ENCODE measurements at places on chromosomes 16 and 17.

GRCh38 chr16:65546353-65546791 lies 424.5 kb upstream of the CDH11 start:
- DNase-seq = no peak

DNA sequence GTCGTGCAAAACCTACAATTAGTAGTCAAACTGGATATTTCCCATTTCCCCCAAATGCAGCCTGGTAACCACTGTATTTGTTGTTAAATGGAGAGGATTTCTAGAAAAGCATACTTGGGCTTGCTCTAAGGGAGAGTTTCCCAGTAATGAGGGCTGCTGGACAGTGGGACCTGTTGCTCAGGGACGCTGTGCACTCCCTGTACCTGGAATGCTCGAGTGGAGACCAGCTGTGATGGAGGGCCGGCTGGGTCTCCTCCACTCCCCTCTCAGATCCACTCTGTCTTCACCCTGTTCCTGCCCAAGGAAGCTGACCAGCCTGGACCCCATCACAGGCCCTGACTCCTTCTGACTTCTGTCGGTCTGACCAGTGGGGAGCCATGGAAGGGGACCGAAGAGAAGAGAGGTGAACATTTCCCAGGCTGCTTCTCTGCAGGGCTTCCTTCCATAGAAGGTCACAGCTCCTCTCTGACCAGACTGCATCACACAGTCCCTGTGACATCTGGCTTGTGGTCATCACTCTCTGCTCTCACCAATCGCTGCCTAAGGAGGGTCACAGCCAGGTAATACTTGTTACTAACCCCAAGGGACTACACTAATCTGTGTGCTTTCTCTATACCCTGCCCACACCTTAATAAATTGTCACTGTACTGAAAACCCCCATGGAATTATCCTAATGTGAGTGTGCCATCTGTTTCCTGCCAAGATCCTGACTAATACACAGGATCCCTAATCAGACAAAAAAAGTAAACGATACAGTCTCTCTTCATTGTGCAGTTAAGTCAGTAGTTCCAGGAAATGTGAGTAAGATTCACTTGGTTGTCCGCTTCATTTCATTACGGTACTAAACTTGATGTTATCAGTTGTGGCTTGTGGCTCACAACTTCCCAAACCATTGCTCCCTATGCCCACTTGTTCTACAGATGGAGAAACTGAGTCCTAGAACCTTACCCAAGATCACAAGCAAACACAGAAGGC lies 102.4 kb downstream of the CCT6B start:
- no peak for DNase-seq

DNA sequence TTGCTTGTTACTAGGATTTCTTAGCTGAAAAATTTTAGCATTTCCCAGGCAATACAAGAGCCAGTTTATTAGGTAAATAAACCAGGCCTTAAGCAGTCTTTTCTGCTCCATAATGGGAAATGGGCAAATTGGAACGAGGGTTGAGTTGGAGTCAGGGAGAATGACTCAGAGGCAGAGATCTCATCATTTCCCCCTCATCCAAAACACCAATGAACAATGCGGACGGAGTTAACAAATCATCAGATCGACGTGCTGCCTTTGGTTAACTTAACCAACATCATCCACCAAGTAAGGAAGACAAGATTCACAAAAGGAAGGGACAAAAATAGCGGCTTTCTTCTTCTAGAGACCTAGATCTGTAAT lies 243.5 kb downstream of the STX8 start:
- DNase-seq = no peak

DNA sequence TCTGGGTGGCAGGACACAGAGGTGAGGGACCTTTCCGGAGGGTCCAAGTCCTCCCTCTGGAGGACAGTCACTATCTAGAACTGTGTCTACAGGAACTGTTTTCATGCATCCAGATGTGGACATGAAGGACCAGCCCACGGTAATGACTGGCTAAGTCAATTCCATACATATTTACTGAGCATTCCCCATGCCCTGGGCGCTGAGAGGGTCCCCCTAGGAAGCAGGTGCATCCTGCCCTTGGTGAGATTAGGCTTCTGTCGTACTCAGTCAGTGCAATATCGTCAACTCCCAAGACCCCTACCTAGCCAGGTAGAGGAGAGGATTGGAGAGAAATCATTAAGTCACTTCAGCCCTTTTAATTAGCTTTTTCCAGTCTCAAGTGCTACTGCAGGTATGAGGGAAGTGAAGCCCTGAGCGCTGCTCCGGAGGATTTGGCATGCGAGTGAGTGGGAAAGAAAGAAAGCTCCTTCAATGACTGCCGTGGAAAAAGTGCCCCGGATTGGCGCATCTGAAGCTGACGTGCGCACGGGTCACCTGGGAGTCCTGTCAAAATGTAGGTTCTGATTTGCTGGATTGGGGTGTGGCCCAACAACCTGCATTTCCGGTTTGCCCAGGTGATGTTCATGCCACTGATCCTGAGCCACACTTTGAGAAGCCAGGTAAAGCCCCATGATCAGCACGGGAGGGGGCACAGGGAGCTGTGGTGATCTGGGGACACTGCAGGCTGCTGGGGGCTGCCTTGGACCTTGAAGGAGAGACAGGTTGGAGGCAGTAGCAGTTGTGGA lies 367.4 kb upstream of the TNRC6C start:
- DNase-seq = no peak

DNA sequence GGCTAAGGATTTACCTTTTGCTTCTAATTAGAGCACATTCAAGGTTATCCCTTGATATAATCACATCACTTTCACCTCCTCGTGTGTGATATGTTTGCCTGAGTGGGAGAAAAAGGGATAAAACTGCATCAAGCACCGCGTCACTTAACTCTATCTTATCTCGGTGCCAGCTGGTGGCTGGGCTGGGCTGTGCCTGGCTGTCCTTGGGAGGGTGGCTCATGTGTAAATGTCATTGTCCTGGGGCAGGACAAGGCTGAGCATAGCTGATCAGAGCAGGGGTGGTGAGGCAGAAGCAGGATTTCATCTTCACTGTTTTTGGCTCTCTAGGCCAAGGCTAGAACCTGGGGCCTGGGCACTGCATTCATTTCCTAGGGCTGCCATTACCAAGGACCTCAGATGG lies 105.3 kb downstream of the RAP1GAP2 start:
- no peak for DNase-seq

Measured in cerebellum (tissue), 4 donors.